ENCODE measurements at places on chromosomes 6 and 20.

DNA sequence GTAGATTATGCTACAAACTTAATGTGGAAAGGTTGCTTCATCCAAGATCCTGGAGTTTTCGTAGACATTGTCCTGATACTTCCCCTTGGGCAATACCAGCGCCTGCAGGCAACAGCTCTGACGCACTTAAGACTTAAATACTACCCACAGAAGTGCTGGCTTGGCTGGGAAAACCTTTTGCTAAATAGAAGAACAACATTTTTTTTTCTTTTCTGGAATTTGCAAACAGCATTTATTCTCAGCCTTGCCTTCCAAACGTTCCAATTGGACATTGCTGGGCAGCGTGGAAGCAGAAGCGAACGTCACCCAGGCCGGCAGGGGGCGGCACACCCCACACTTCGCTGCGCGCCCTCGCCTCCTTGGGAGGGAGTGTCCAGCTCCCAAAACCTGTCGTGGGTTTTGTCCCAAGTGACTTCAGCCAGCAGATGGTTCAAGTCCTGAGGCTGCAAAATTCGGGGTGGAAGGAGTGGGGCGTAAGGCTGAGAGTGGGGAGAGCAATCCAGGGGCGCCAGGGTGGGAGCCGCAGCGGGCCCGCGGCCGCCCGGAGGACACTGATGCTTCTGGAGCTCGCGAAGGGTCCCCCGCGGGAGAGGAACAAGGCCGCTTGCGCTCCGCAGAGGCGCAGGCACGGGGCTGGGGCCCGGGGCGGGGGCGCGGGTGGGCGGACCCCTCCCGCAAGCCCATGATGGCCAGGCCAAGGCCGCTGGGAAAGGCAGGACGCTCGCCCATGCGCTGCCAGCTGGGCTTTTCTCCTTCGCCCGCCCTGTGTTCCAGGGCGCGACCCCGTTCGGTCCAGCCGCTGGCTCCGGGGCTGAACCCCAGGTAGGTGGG, 60.8 kb upstream of the MAP3K4 start:
- DNase-seq, result peak; percentile 75

DNA sequence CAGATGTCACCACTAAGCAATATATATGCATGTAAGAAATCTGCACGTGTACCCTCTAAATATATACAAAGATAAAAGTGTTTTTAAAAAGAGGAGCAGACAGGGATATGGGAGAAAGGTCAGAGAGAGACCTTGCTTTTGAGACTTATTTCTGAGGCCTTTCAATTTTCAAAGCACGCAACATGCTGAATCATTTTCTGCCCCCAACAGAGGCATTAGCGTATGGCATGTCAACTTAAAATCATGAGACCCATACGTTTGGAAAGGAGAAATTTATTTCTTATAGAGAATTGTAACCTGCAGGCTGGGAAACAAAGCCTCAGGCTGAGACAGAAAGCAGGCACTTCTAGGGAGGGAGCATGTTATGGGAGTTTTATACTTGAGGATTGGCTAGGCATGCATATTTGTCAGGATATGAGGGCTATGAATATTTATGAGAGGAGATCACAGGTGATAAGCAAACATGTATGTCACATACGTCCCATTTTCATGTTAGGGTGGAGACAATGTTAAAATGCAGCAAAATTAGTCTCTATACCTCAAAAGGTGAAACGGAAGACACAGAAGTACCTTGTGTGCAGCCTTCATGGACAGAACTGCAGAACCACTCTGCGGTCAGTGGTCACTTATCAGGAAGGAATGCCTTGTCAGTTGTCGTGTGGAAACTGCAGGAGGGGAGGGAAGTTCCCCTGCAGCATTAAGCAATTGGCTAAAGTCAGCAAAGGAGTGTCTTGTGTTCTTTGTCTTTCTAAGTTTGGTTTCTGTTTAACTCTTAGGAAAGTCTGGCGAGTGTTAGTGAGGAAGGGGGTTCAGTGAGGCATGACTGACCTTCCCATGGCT, 6.3 kb upstream of the GABRR2 start:
- DNase-seq, result peak; percentile 78

DNA sequence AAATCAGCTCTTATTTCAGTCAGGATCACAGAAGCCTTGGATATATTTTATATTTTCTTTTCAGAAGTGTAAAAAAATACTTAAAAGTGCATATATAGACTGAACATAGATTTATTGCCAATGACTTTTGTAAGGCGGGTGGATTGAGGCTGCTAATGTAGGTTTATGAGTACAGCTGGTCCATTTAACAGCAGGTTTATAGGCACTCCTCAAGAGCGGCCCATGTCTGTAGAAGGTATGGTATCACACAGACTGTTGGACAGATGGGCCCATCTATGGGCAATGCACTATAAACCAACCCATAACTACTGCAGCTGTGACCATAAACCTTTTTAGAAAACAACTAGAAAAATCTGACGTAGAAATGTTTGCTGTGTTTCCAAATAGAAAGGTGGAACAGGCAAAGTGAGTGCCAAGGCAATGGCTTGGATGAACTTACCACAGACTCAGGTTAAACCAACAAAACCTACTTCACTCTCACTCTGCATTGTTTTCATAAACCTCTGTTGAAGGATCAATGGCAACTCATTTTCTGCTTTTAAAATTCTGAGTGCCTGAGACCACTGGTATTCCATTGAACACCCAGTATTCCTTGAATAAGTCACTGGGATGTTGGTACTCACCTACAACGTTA, 170.6 kb upstream of the EYA4 start:
- DNase-seq, result no peak

DNA sequence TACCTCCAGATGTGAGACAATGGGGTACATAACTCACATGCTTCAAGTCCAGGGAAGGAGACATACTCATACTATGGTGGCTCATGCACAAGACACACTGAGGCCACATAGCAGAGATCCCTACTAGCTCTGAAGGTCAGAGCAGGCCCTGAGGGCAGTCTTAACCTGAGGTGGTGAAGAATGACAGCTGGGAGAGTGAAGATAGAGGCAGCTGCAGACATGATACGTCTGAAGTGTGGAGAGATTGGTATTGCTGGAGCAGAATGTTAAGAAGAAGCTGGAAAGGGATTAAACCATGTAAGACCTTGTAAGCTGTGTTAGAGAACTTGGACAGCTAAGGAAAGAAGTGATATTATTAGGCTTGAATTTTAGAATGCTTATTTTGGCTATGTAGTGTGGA, 32.9 kb downstream of the PGM3 start:
- DNase-seq, result no peak

GRCh38 chr6:6994796-6995195, 113.0 kb upstream of the RREB1 start:
- no peak for DNase-seq

DNA sequence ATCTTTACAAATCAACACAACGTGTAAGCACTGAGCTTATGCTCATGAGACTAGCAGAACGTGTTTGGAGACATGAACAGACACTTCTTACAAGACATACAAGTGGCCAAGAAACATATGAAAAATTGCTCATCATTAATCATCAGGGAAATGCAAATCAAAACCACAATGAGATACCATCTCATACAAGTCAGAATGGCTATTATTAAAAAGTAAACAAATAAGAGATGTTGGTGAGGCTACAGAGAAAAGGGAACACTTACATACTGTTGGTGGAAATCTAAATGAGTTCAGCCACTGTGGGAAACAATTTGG, 327.9 kb upstream of the SOX4 start:
- no peak for DNase-seq

- peak; percentile 39 for DNase-seq
Measured at GRCh38 chr6:33623895-33624381, 2.8 kb downstream of the ITPR3 start.

- peak; percentile 52 for DNase-seq
Measured at GRCh38 chr6:156866220-156867015, 89.2 kb downstream of the ARID1B start.

DNA sequence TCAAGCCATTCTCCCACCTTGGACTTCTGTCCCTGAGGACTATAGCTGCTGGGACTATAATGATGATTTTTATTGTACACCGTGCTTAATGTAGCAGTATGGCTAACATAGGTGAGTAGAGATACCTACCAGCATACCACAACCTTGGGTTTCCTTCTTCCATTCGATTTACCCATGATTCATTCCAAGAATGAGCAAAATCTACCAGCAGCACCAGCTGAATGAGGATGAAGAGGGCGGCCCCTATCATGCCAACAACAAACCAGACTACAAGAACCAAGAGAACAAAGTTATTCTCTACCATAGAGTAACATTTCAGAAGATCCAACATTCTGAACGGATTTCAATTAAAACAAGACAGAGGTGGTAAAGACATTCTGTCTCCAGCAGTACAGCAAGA, 12.1 kb downstream of the SERINC3 start:
- DNase-seq, result no peak

GRCh38 chr20:23200413-23200812, 114.3 kb upstream of the CD93 start:
- no peak for DNase-seq

- DNase-seq, result no peak
Measured at GRCh38 chr6:5905431-5906339, 101.0 kb downstream of the NRN1 start.

DNA sequence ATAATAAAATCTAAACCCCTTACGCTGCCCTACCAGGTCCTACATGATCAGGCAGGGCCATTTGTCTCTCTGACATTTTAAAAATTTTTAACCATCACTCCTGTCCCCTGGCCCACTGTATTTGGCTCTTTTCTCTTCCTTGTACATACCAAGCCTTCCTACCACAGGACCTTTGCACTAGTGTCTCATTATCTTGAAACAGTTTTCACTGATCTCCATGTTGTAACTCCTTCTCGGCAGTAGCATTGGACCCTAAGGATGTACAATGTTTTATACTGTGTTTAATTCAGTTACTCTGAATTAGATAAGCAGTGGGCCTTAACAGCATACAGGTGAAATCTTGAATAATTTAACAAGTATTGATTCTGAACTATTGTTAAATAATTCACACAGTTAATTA, 330.7 kb downstream of the UTRN start:
- no peak for DNase-seq

GRCh38 chr6:36130667-36131510, 576 bp downstream of the MAPK13 start:
- DNase-seq, result peak; percentile 16

- no peak for DNase-seq
Measured at GRCh38 chr6:135475292-135475886, 22.2 kb downstream of the AHI1 start.

DNA sequence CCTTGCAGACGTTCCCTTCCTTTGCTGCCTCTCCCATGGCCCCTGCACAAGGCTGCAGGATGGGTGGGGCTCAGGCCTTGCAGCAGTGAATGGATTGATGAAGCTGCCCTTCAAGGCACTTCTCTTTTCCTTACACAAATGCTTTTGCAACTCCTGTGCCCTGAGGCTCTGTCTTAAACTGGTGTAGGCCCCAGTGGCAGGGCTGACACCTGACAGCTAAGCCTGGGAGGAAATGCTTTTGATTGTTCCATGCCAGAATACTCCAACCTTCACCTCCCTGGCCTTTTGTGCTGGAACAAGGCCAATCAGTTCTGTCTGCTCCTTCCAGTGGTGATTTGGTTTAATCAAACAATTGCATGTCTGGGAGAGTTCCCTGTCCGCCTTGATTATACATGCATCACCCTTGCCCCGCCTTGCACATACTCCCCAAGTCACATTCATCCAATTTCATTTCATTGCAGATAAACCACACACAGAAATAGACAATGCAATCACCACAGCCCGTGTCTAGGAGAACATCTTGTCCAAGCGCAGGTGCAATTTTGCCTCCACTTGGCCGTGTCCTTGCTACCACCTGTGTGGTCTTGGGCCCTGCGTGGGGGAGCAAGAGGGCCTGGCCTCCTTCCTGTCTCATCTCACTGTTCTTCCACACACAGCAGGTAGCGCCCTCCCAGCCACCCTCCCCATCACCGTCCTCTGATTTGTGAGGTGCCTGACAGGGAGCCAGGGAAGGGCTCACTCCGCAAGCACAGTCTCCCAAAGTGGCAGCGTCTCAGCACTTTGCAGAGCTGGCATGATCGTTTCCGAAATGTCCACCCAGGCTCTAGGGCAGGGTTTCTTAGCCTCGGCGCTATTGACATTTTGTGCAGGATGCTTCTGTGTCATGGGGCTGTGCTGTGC, 120.4 kb downstream of the CDH26 start:
- DNase-seq, result peak; percentile 50

- no peak for DNase-seq
Measured at GRCh38 chr20:61609461-61609860, 357.4 kb downstream of the CDH4 start.

DNA sequence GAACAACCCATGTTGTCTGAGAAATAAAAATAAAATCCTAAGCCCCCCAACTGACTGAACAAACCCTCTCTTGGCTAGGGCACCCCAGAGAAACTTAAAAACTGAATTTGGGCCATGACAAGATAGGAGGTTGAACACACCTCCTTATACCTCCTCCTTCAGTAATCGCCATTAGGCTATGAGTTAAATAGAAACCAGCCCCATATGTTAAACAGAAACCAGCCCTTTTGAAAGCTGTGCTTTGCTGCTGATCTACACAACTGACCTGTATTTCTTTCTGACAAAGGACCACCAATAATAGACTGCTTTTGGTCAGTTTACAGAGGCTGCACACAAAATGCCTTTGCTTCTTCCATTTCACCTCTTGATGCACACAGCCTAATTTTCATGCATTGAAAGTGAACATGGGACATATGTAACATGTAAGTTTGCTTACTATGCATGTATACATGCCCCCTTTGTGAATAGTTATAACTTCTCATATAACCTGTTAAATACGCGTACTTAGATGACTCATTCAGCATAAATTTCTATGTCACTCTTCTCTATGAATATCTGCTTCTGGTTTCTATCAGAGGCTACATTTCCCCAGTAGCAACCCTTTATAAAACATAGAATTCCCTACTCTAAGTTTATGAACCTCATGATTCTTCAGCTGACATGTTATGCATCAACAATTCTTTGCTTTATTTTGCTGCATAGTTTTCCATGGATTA, 462.9 kb downstream of the COL12A1 start:
- no peak for DNase-seq

- no peak for DNase-seq
Measured at GRCh38 chr6:13635948-13636658, 21.0 kb downstream of the NOL7 start.

GRCh38 chr6:42751055-42751454, 5.2 kb upstream of the TBCC start:
- no peak for DNase-seq

- no peak for DNase-seq
Measured at GRCh38 chr6:129029778-129030177, 146.8 kb downstream of the LAMA2 start.

DNA sequence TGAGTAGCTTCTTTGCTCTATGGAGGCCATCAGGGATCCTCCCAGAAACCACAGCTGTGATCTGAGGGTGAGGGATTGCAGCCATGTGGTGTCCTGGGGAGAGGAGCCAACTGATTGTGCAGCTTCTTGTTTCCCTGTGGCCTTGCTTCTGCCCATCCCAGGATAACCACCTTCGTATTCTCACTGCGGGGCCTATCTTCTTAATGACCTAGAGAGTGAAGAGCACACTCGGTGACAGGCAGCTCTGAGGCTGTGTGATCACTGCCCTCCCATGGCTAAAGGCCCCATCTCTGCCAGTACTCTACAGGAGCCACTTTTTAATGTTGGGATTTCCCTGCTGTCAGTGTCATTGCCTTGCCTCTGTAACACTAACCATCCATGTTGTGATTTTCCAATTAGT, 5.3 kb upstream of the RAET1L start:
- no peak for DNase-seq

- DNase-seq, result peak; percentile 46
Measured at GRCh38 chr6:124854338-124854922, 107.8 kb upstream of the RNF217 start.

- DNase-seq, result no peak
Measured at GRCh38 chr6:14212020-14212419, 94.4 kb downstream of the CD83 start.

GRCh38 chr6:85192186-85192585, 257.7 kb upstream of the NT5E start:
- no peak for DNase-seq

GRCh38 chr6:152727507-152727906, 23.1 kb upstream of the VIP start:
- DNase-seq, result no peak

Measured in hematopoietic multipotent progenitor cell treated with erythropoietin and hydrocortisone succinate and interleukin-3 and kit ligand, for 6 days (in vitro differentiated cells).